ENCODE measurements at places on chromosomes 3 and 15. TPM values are rescaled to one million over a fixed set of nuclear protein-coding genes. Genes with fewer than 3 reads are reported as not detected.

GOLGA8J gene
- total RNA-seq: 0.65 TPM

GRCh38 chr3:184945886-184946625, 134.1 kb downstream of the VPS8 start:
- no peak for DNase-seq

- DNase-seq: no peak
These were observed 279.2 kb downstream of the GABRG3 start for GRCh38 chr15:27250223-27250622.

GRCh38 chr3:174035328-174035886, 637.9 kb downstream of the NLGN1 start:
- no peak for DNase-seq

DNA sequence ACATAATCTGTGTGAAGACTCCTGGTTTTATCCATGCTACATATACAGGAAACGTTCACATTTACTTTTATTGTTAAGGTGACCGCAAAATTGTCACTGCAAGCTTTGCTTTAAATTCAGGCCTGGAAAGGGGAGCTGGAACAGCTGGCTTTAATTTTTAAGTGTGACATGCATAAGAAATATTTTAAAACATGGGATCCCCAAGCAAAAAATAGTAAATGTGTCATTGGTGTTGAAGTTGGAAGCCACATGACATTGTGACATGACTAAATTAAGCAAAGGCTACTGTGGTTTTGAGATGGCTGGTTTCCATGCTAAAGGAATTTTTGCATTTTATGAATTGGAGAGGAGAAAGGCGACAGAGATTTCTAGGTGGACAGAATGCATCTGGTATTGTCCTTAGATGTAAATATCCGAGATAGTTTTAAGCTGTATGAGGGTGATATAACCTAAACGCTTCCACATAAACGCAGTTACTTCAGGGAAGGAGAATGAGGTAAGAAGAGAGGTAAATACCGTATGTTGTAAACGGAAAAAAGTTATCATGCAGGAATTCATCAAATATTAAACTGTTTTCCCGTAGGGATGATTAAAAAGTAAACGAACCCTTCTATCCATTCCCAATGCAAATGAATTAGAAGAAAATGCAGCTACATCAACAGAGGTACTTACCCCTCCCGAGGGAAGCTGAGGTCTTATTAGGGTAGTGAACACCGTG, 927 bp upstream of the FYTTD1 start:
- DNase-seq: no peak
